ENCODE measurements at places on chromosomes 2 and 18.

DNA sequence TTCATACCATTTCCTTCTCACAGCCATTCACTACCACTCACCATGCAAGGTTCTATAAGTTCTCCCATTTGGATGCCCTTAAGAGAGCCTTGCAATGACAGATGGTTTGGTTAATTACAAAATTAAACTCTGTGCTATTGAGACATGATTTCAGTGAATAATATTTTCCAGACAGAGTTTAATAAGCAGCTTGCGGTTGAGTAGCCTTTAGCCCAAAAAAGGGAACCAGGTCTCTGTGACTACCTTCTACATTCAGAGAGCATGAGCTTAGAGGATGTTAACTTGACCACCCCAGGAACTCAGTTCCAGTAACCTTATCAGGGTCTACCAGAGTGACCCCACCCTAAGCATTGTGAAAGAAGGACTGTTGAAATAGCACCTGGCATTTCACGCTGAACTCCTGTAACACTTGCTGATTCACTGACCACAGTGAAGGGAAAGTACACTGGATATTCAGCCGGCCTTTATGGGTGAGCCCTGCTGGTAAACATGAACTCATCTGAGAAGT is 1173.1 kb upstream of the ZEB2 start:
- peak; percentile 65 for DNase-seq

DNA sequence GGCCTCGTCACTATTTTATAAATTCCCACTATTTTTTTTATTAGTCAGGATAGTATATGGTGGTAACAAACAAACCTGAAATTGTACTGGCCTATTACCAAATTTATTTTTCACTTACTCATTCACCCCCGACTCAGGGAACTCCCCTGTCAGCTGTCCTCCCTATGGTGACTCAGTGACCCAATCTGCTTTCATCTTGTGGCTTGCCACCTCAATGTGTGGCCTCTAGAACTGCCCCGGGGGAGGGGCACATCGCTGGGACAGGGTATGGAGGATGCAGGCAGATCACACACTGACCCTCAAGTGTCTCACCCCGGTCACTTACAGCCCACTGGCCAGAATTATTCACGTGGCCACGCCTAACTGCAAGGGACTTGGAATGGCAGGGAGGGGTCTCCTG is 71.6 kb downstream of the ACTR2 start:
- DNase-seq: no peak

- no peak for DNase-seq
Observed at GRCh38 chr2:196040218-196040617, 28.4 kb downstream of the DNAH7 start.

- no peak for DNase-seq
Observed at GRCh38 chr2:165895974-165896373, 57.6 kb downstream of the TTC21B start.

- DNase-seq: no peak
Observed at GRCh38 chr18:75211953-75212750, 1.6 kb downstream of the TSHZ1 start.

DNA sequence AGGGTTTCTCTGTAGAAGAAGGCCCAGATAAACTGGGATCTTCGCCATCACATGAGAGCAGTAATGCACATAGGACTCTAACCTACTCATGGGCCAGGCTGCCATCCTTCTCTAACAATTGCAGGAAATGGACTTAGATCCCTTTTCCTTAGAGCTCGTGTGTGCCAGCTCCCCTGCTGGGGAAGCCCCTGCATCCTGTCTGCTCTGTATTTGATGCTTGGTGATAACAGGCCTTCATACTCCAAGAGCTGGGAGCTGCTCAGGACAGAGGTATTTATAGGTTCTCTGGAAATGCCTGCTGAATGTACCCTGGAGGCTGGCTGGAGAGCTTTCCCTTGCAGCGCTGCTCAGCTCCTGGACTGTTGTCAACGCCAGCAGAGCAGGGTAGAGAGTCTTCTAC is 249.6 kb downstream of the MTX2 start:
- no peak for DNase-seq

- no peak for DNase-seq
Observed at GRCh38 chr2:189641002-189641401, 20.3 kb upstream of the ASNSD1 start.

- DNase-seq: no peak
Observed at GRCh38 chr2:112529757-112530156, 12.5 kb upstream of the POLR1B start.

- DNase-seq: peak; percentile 56
Observed at GRCh38 chr2:127597984-127598380, 48.0 kb upstream of the GPR17 start.

- no peak for DNase-seq
Observed at GRCh38 chr18:80253236-80253635, 5.9 kb upstream of the PARD6G start.

GRCh38 chr2:129929321-129930290 is 49.9 kb upstream of the RAB6C start:
- DNase-seq: peak; percentile 89

GRCh38 chr18:27808683-27809082 is 368.2 kb downstream of the CDH2 start:
- no peak for DNase-seq

- no peak for DNase-seq
Observed at GRCh38 chr18:59691996-59692395, 5.2 kb downstream of the CCBE1 start.

- DNase-seq: no peak
Observed at GRCh38 chr2:63054841-63055225, 4.2 kb downstream of the OTX1 start.

DNA sequence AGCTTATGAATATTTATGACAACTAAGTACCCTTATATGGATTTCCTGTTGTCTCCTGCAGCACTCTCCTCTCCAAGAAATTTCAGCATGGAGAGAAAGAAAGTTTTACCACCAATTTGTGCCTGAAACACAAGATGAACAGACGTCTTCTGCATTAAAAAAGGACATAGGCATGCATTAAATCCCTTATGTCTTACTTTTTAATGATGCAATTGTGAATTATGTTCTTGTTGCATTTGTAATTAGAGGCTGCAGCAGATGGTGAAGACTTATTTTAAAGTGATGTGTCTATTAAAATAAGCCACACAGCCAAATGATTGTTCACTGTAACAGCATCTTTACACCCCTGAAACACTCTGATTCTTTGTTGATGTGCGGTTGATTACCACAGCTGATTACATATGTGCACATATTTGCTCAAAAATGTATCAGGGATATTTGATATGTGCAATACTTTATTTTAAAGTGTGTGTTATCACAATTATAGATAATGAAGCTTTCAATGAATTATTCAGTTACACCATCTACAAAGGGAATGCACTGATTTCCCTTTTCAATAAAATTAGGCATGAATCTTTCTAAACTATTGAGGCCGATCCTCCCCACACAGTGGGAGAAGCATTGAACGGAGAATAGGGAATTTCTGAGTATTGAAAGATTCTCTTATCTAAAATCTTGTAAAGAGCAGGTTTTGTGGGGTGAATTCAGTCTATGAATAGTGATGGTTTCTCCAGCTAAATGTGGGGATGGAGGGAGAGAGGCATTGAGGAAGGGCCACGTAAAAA is 585.1 kb downstream of the SLC4A3 start:
- no peak for DNase-seq

- DNase-seq: no peak
Observed at GRCh38 chr18:35042389-35043071, 1.3 kb downstream of the MAPRE2 start.
